Stimulated activated CD4-positive, alpha-beta T cell treated with anti-CD3 and anti-CD28 coated beads, TNF-alpha, amount 100 ng/mL, for 4 hours (primary cell): ENCODE measurements at places on chromosomes 1 and 21.

GRCh38 chr1:61119085-61119484 lies 36.7 kb downstream of the NFIA start:
- DNase-seq: no peak

DNA sequence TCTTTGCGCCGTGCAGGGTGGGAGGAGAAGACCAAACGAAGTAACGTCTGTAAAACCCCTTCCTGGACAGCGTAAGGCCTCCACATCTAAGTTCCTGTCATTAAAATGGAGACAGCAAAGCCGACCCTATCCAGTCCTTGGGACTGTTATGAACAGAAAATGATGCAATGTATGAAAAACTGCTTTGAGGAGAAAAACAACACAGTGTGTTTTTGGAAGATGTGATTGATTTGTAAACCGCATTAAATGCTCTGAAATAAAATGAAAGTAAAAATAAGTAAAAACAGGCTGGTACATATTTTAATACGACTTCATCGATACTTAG lies 827 bp upstream of the URB1 start:
- no peak for DNase-seq

DNA sequence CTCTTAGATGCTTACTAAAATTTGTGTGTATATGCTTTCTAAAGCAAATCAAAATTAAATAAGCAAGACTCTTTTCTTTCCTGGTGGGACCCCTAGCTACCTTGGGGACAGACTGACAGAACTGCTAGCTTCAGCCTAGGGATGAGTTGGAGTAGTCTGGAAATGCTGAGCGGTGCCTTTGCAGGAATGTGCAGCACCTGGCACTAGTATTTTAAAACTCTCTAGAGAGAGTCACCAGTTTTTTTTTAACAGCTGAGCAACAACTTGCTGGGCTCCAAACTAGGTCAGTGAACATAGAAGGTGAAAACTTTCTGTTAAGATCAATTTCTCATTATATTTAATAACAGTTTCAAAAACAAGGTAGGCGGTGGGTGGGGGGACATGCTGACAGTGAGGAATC lies 56.8 kb downstream of the NUF2 start:
- DNase-seq: no peak

- no peak for DNase-seq
These were observed 148.7 kb upstream of the PRMT6 start for GRCh38 chr1:106907795-106908194.

DNA sequence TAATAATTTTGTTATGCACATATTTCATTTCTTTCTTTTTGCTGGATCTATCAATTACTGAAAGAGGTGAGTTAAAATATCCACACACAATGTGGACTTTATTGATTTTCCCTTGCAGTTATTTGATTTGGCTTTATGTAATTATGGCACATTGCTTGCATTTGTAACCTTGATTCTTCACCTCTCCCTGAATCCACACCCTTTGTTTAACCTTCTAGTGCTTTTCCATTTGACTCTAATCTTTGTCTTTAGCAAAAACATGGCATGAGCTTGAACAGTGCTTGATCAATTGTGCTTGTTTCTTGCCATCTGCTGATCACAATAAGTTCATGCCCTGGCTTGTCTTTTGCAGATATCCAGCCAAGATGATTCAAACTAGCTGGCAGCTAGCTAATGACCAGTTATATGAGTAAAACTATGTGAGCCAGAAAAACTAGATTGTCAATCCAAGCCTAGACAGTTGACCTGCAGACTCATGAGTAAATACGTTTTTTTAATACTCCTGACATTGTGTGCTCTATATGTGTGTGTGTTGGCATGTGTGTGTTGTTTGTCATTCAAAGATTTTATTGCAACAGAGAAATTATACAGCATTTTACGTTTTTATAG lies 899.2 kb downstream of the NCAM2 start:
- DNase-seq: no peak

- DNase-seq: no peak
These were observed 48.8 kb upstream of the DARS2 start for GRCh38 chr1:173775578-173776226.

DNA sequence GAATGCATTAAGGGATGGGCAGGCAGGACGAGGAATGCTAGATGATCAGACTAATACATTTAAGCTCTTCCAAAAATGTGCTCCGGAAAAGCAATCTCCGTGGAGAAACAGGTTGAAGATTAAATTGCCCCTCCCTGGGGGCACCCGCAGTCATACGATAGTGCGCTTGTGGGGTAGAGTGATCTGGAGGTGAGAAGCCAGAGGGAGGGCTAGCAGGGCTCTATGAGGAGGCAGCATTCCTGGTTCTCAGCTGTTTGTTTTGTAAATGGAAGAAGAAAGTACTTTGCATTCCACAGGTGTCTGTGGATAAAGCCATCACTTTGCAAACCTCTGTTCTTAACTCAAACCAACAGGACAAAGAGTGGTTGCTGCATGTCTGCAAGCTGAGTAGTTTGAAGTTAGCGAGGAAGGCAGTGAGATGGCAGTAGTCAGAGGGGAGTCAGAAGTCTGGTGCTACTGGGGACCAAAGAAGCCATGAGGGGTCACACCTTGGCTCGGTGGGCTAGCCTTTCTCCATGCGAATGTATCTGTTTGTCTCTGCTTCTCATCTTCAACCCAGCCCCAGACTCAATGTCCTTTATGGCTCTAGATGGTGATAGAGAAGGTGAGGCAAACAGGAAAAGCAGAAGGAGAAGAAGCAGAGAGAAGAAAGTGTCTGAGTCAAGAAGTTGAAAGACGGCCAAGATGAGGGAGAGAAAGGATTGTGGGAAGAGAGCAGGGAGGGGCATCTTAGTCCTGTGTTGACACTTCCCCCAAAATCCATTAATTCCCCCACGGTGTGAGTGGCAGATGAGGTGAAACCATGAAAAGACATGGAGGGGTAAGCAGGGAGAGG lies 65.2 kb upstream of the GJA8 start:
- no peak for DNase-seq

- no peak for DNase-seq
These were observed 133.4 kb downstream of the EDEM3 start for GRCh38 chr1:184621260-184621659.

- DNase-seq: no peak
These were observed 310 bp upstream of the SSR2 start for GRCh38 chr1:156021093-156021428.

DNA sequence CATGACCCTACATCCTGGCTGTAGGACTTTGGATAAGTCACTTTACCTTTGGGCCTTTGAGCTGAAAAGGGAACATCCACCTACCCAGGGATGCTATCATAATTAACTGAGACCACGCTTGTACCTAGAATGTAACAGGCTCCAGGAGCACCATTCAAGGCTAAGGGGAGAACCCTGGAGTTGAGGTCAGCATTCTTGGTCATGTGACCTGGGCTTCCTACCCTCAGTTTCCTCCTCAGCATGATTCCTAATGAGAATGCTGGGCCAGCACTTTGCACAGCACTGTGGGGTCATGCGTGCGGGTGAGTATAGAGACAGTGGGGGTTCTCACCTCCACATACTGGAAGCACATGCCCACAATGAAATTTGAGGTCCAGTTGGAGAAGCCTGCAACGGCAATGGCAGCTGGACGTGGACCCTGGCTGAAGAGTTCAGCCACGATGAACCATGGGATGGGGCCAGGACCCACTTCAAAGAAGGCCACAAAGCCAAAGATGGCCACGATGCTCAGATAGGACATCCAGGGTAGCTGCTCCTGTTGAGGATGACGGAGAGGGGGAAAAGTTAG lies 31.3 kb downstream of the SLC2A1 start:
- no peak for DNase-seq

DNA sequence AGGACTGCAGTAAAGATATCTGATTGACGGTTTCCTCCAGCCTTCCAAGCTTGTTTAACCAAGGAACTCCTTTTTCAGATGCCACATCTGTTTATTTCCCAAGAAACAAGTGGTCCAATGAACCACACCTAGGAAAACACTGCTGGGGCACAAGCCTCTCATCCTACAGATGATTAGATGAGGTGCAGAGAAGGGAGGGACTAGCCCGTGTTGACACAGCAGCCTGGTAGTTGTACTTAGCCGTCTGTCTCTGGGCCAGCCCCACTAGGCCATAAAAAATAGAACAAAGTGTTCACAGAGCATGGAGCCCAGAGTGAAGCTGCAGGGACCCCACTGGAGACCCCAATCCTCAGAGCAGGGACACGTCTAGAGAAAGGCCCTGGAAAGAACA lies 32.1 kb downstream of the LRP8 start:
- DNase-seq: no peak

DNA sequence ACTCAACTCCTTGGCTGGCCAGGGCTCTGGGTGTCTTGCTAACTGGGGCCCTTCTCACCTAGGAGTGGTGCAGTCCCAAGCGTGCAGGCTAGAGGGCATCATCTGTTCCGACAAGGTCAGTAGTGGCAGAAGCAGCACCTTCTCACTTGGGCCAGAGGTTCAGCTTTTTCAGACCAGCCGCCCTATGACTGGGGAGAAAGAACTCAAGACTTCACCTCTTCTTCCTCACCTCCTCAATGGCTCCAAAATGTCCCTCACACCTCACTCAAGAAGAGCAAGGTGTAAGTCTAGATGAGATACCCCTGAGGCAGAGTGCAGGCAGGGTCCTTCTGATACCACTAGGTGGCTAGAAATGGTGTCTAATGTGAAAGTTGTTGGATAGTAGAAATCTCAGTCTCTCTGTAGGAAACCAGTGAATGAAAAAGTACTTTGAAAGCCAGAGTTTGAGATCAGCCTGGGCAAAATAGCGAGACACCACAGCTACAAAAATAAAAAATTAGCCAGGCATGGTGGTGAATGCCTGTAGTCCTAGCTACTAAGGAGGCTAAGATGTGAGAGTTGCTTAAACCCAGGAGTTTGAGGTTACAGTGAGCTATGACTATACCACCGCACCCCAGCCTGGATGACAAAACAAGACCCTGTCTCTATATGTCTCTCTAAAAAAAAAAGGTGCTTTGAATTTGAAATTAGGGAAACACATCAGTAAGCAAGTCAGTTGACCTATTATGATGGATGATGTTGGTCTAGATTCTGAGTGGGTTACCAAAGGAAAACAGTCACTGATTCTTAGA lies 8.6 kb upstream of the IL20 start:
- no peak for DNase-seq

DNA sequence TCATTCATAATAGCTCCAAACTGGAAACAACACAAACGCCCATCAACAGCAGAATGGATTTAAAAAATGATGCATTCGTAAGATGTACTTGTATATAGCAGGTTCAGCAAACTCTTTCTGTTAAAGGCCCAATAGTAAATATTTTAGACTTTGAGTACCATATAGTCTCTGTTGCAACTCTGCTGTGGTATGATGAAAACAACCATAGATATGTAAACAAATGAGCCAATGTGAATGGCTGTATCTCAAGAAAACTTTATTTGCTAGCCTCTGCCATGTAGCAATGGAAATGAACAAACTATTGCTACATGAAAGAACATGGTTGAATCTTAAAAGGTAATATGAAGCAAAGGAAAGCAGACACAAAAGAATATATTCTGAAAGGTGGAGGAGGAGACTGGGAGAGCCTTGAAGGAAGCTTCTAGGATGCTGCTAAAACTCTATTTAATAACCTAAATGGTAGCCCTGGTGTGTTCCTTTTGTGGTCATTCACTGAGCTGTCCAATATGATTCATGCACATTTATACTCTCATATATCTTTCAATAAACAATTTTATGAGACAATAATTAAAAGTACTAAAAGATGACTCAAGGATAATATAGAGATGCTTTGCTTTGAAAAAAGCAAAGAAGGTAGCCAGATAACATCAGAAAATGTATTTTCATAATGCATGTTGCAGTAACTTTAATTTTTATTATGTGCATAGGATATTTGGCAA lies 29.1 kb upstream of the FMO3 start:
- DNase-seq: no peak

DNA sequence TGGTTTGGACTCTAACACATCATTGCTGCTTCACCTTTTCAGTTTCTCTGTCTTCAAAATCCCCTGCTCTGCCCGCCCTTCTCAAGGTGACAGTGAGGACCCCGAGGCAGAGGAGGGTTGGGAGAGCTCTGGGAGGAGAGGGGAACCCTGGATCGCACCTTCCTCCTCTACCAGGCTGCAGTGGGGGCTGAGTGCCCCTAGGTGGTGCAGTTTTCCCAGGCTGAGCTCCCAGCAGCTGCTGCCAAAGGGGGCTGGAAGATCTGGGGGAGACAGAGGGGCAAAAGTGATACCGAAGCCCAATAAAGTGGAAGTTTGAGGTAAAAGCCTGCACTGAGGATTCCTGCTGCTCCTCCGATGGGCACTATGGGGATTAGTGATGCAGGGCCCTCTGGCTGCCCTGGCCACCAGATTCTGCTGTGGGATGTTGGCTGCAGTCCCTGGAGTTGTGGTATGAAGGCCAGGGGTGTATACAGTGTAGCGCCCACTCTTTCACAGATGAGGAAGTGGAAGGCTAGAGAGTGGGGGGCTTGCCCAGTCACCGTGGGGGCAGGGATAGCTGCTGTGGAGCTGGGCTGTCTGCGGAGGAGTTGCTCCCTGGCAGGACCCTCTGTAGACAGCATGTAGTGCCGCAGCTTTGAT lies 40.7 kb upstream of the SCMH1 start:
- no peak for DNase-seq

GRCh38 chr1:225318706-225319575 lies 108.9 kb downstream of the LBR start:
- no peak for DNase-seq

DNA sequence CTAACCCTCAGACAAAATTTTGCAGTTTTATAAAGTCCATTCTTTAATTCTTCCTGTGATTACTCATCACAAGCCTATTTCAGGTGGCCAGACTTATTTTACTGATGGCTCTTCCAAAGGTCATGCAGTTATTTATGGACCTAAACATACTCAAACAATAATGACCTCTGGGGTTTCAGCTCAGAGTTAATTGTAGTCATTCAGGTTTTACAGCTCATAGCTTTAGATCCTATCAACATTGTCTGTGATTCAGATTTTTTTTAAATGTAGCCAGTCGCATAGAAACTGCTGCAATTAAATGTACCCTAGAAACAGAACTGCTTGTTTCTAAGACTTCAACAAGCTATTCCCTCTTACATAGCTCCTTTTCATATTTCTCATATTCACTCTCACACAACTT lies 270.8 kb downstream of the COL11A1 start:
- no peak for DNase-seq

- no peak for DNase-seq
These were observed 142.7 kb downstream of the FOXD2 start for GRCh38 chr1:47580451-47580995.

- no peak for DNase-seq
These were observed 16.3 kb upstream of the TENT5C start for GRCh38 chr1:117589544-117589943.

DNA sequence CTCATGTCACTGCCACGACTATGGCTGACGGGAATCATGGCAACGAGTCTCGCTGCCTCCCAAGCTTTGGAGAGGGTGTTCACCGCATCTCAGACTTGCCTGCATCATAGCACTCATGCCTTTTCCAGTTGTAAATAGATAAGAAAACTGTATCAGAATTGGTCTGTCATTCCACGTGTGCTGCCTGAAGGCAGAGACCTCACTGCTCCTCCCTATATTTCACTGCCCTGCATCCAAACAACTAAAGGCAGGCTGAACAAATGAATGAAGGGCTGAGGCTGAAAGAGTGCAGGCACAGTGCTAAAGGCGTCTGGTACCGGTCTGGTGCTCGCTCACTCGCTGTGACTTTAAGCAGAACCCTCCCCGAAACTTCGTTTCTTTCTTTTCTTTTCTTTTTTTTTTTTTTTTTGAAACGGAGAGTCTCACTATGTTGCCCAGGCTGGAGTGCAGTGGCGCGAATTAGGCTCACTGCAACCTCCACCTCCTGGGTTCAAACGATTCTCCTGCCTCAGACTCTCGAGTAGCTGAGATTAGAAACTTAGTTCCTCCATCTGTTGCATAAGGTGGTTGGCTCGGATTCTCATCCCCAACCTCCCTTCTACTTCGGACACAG lies 542 bp downstream of the EIF2B3 start:
- DNase-seq: no peak
